ENCODE measurements at places on chromosomes 2 and 18.

GRCh38 chr2:48435909-48436308 is 94.0 kb upstream of the STON1 start:
- DNase-seq: no peak

DNA sequence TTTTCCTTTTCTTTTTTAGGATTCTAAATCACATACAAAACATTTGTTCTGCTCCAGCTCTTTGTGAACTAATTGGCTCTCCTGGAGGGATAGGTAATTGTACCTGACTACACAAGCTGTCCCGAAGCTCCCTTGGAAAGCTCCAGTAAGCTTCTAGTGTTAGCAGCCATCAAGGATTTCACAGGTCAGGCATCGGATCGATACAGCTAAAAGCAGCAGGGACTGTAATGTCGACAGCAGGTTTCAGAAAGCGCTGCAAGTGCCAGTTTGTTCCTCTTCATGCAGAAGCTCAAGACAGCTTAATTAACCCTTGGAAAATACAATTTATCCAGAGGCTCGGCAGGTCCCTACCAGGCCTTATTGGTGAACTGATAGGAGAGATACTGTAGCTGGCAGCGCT is 87.2 kb upstream of the VRK2 start:
- no peak for DNase-seq

DNA sequence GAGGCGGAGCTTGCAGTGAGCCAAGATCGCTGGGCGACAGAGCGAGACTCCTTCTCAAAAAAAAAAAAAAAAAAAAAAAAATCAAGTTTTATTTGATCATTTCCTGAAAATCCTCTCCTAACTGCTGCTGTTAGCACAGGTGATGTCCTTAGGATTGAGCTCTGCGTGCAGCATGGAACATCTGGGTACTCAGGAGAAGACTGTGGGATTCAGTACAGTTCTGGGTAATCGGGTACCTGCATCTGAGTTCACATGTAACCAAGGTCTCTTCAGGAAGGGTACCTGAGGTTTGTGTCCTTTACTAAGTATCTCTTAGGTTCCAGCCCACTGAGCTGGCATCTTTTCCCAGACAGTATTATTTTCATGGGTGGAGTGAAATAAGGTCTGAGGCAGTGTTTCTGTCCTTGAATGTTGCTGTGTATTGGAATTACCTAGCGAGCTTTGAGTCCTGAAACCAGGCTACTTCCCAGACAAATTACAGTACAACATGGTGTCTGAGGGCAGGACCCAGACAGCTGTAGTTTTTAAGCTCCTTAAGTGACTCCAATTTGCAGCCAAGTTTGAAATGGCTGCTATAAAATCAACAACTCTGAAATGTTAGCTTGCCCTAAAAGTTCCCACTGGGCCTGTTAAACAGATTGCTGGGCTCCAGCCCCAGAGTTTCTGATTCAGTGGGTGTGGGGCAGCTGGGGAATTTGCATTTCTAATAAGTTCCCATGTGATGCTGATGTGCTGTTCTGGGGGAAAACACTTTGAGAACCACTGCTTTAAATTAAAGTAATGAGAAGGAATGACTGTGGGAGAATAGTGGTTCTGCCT is 120.5 kb downstream of the PMAIP1 start:
- peak; percentile 18 for DNase-seq

- DNase-seq: peak; percentile 34
Measured at GRCh38 chr2:113233593-113234550, 44.8 kb downstream of the PAX8 start.

DNA sequence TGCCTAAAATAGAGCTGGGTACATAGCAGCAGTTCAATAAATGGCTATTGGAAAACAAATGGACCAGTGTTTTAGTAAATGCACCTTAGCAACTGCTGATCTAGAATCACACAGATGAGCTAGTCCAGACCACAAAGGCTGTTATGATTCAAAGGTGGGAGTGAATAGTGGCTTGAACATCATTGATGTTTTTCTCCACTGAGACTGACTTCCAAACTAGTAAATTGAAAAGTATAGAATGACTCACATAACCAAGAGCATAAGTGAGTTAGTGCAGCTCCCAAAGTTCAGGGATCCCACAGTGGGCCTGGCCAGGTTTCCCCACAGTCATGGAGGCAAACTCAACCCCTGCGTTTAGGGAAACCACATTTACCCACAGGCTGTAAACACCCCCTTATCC is 106.7 kb upstream of the YPEL5 start:
- no peak for DNase-seq

GRCh38 chr18:51668101-51668500 is 470.6 kb upstream of the MEX3C start:
- DNase-seq: peak; percentile 15

GRCh38 chr18:55320424-55321264 is 267.3 kb downstream of the TCF4 start:
- DNase-seq: peak; percentile 45

GRCh38 chr2:7119132-7119835 is 202.1 kb downstream of the RNF144A start:
- DNase-seq: no peak

GRCh38 chr2:57886161-57886786 is 160.3 kb upstream of the VRK2 start:
- DNase-seq: no peak

DNA sequence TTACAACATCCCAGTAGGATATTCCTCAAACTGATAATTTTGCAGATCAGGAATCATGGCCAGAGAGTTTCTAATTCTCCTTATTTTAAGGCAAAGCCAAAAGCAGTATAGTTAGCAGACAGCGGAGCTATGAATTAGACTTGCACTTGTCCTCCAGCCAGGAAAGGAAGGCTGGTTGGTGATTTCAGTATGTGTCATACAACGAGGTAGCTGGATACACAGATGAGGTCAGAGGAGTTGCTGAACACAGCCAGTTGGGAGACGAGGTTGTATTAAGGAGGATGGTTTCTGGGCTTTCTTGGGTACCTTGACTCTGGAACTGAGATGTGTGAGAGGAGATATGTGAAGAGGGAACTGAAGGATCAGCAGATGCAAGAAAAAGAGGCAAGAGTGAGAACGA is 185.2 kb downstream of the SOX11 start:
- DNase-seq: no peak

- no peak for DNase-seq
Measured at GRCh38 chr2:5946225-5947115, 254.3 kb downstream of the SOX11 start.
